ENCODE measurements at places on chromosomes 3 and 15.
A peak's percentile ranks its signal among the peaks of the same experiment; 100 is the strongest.

DNA sequence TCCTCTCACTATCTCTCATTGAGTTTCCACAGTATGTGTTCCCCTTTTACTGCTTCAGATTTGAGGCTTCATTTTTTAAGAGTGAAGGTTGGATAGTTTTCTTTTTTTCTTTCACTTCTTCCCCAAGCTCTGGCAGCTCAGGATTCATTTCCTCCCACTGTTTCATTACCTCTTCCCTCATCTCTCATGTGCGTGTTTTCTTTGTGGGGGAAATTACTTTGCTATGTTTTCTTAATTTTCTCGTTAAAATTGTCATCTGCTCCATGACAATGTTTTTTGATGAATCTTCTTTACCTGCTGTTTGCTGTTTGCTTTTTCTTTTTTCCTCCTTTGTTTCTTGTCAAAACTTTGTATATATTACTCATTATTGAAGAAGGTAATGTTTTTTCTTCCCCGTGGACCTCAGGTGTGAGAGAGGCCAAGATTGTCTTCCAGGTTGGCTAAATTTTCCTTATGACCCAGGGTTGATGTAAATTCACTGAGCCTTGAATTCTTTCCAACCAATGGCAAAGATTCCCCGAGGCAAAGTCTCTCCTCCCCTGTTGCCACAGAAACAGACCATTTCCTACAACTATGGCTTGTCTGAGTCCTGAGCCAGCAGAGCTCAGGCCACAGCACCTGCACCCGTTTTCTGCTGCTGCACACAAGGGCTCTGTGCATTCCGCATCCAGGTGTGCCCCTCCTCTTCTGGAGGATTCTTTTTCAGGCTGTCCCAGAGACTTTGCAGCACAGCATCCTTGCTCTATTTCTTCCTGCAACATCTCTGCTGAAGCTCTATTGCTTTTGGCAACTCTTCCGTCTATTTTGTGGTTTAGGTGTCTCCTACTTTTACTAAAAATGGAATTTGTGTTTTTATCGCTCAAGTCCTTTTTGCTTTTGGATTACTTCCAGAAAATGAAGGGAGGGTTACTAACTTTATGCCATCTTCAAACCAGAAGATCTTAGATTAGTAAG is 66.1 kb downstream of the NOX5 start:
- peaks cover 16% of the 10 kb centered on the region for H3K4me1 ChIP-seq
- peak; percentile 31 for DNase-seq
- H3K36me3 ChIP-seq, result no peaks in the 10 kb centered on the region

DNA sequence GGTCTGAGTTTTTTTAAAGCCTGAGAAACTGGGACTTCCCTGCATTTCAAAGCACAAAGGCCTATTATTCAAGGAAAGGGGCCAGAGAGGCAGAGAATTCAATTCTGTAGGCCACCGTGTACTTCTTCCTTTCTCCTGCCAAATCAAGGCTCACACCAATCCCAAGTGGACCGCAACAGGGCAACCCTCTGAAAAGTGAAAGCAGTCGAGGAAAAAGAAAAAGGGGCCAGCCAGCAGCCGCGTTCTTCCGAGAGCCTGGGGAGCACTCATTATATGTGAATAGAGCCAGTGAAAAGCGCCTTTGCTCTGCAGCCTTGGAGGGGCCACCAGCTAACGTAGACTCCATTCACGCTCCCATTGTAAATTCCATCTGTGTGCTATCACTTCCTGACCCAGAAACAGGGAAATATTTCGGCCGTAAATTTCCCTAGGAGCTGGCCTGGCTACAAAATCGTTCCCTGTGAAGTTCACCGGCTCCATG is 45.9 kb upstream of the THUMPD3 start:
- H3K27ac ChIP-seq, result peak overlapping the region; percentile 71
- DNase-seq, result peak; percentile 71
- H3K27me3 ChIP-seq, result no peaks in the 10 kb centered on the region

DNA sequence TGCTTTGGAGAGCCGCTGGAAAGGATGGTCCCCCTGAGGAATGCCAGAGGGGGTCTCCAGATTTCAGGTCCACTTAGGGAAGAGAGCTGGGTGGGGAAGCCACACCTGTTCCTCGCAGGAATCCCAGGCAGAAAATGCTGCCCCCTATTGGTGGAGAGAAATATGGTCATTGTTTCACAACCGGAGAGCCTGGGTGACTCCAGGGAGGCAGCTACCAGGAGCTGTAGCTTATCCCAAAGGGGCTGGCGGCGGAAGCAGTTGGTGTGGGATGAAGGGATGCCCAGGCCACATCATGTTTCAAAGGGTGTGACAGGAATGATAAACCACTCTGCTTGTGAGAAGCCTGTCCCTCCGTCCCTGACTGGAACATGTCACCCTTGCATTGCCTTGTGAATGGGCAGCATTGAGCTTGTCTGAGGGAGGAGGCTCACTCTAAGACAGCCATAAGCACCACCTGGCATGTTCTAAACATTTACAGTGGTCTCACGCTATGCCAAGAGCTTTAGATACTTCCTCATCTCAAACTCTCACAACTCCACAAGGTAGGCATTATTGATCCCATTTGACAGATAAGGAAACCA is 34.5 kb downstream of the POMGNT2 start:
- H3K36me3 ChIP-seq, result no peaks in the 10 kb centered on the region
- no peaks in the 10 kb centered on the region for H3K4me1 ChIP-seq
- H3K4me3 ChIP-seq, result no peak overlapping the region
- H3K27me3 ChIP-seq, result no peaks in the 10 kb centered on the region
- no peak overlapping the region for H3K27ac ChIP-seq
- DNase-seq, result no peak

DNA sequence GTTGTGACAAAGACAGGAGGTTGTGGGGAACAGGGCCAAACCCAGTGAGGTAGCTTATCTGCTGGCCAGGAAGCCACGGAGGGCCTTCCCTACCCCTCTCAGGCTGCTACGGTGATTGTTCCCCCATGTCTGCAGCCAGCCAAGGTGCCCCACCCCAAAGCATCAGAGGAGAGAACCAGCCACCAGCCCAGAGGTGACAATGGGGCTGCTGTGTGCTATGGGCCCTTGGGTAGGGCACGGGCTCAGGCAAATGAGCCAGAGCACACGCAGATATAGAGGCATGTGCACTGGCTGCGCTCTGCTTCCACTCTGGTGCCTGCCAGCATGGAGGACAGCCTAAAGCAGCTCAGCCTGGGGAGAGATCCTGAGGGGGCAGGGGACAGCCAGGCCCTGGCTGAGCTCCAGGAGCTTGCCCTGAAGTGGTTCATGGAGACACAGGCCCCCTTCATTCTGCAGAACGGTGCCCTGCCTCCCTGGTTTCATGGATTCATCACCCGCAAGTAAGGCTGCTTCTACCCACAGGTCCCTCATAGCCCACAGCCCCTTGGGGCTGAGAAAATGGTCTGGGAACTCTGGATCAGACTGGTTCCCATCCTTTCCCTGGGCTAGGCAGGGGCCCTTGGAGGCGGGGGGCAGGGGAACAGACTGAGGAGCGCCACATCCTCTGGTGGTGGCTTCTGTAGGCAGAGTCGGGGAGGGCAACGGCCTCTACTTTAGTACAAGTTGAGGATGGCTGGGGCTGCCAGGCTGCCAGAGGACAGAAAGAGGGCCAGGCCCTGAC is at the start of gene SH2D7:
TSS of gene SH2D7 (plus strand) at position 301 of the 781 bp plus-strand sequence. CDS start at position 325, 24 bp downstream.
- no peaks in the 10 kb centered on the region for H3K36me3 ChIP-seq
- peaks cover 3% of the 10 kb centered on the region for H3K4me1 ChIP-seq
- H3K27ac ChIP-seq, result no peak within 1 kb of the TSS
- DNase-seq, result no peak
- no peaks in the 10 kb centered on the region for H3K27me3 ChIP-seq
